Purkinje cell (primary cell): ENCODE measurements at places on chromosomes 5 and 9. TPM values are rescaled to one million over a fixed set of nuclear protein-coding genes. Genes with fewer than 3 reads are reported as not detected.

Gene PPP1R2B
- polyA plus RNA-seq: 0.16 TPM in 1 of 2 replicates, not detected in the other

Gene FAM120A
- polyA plus RNA-seq: 13.7 and 14.2 TPM in 2 replicates

Gene PCDHA7
- polyA plus RNA-seq: 0.39 and 0.71 TPM in 2 replicates

Gene SPAAR
- polyA plus RNA-seq: 0.42 and 0.52 TPM in 2 replicates

Gene RECK
- polyA plus RNA-seq: 3.4 and 4.3 TPM in 2 replicates

Gene ERMP1
- polyA plus RNA-seq: 42.4 and 47.6 TPM in 2 replicates

Gene CCL19
- not detected in 2 replicates for polyA plus RNA-seq

Gene OR1Q1
- not detected in 2 replicates for polyA plus RNA-seq

Gene SNAPC4
- polyA plus RNA-seq: 0.55 and 0.71 TPM in 2 replicates

Gene SMC5
- 6.2 and 11.7 TPM in 2 replicates for polyA plus RNA-seq

Gene PHF24
- 2.3 and 10.5 TPM in 2 replicates for polyA plus RNA-seq

Gene ERP44
- 26.4 and 38.4 TPM in 2 replicates for polyA plus RNA-seq

Gene FAM169A
- 10.2 and 15.5 TPM in 2 replicates for polyA plus RNA-seq

Gene BSPRY
- polyA plus RNA-seq: 48.0 and 54.2 TPM in 2 replicates

Gene MBLAC2
- 4.6 and 6.1 TPM in 2 replicates for polyA plus RNA-seq

Gene MARCOL
- polyA plus RNA-seq: not detected in 2 replicates

Gene GFRA3
- 2.5 and 6.5 TPM in 2 replicates for polyA plus RNA-seq

Gene BASP1
- polyA plus RNA-seq: 4.6 and 65.7 TPM in 2 replicates
